ENCODE measurements at places on chromosomes 7 and 10. TPM values are rescaled to one million over a fixed set of nuclear protein-coding genes. Genes with fewer than 3 reads are reported as not detected.

GRCh38 chr10:11162828-11163599 lies 145.3 kb downstream of the CELF2 start:
- no peak for DNase-seq

DNA sequence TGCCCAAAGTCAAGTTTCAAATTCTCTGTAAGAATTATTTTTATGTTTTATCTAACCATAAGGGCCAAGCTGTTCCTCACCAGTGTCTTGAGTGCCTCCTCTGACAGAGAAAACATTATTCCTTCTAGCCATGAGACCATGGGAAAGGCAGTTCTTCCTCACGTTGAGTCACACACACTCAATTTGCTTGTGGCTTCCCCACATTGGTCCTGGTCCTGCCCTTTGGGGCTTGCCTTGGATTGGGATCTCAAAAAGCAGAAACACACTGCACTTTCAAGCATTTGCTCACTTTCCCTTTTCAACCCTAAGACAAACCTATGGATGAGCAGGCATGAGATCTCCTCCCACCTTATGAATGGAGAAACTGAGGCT lies 248.3 kb upstream of the IGFBP3 start:
- DNase-seq = no peak

- DNase-seq = peak; percentile 94
These were observed 82.1 kb downstream of the SLC37A3 start for GRCh38 chr7:140316165-140316661.

GRCh38 chr10:79052291-79053080 lies 16.3 kb upstream of the ZMIZ1 start:
- DNase-seq = peak; percentile 90

- peak; percentile 78 for DNase-seq
These were observed 5.8 kb downstream of the PWWP2B start for GRCh38 chr10:132402781-132403241.

GRCh38 chr7:81926-82756 lies 110.2 kb upstream of the FAM20C start:
- peak; percentile 73 for DNase-seq

DNA sequence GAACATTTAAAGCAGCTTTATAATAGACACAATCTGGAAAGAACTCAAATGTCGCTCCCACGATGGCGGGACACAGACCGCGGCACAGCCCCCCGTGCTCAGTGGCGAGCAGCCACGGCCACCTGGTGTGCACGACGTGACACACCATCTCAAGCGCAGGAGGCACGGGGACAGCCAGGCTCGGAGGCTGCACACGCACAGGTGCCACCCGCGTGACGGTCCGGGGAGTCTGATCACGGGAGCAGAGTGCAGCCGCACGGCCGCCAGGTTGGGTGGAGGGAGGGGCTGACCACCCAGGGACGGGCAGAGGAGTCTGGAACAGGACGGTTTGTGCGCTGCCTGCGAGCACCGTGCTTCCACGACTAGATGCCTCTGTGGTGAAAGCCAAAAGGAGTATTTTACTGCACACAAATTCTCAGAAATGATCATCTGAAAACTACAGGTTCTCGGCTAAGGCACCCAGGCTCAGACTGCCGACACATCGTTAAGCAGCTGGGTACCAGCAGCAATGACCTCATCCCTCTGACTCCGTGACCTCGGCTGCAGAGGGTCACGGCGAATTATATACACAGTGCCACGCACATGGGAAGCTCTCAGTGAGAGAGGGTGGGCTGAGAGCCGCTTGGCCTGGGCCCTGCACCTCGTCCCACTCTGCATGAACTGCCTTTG lies 7.5 kb upstream of the GPER1 start:
- DNase-seq = no peak

- DNase-seq = peak; percentile 68
These were observed 92.8 kb upstream of the PPIF start for GRCh38 chr10:79254333-79255006.

- no peak for DNase-seq
These were observed 25.1 kb downstream of the SNX8 start for GRCh38 chr7:2289111-2289586.

- DNase-seq = no peak
These were observed 36.1 kb downstream of the ETV1 start for GRCh38 chr7:13953368-13953767.

GRCh38 chr7:41445946-41446345 lies 256.9 kb downstream of the INHBA start:
- DNase-seq = no peak

GRCh38 chr7:34108165-34108564 lies 202.8 kb downstream of the BMPER start:
- no peak for DNase-seq

DNA sequence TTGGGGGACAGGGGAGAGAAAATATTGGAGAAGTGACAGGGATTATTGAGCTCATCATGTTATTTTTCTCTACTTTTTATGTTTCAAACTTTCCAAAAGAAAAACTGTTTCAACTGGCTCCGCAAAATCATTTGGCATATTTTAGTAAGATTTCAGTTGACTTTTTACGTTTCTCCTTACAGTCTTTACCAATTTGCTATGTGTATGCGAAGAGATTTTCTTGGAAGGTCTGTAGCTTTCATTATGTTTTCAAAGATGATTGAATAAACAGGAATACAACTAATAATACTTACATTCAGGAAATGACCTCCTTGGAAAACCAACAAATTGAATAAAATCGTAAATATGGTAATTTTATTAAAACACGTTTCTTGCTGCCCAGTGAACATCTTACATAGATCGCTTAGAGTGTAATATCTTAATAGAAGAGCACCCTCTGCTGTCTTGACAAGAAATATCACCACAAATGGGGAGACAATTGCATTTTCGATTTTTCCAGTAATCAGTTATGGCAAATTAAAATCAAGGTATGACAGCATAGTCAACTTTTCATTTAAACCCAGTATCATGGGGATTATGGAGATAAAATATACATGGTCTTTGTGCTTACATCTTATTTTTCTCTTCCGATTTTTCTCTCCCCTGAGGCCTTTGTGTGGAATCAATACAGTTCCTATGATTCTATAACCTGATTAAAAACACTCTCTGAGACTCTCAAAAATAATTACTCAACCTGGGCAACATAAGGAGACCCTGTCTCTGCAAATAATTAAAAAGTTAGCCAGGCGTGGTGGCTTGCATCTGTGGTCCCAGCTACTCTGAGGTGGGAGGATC lies 43.1 kb downstream of the MBL2 start:
- DNase-seq = no peak

DNA sequence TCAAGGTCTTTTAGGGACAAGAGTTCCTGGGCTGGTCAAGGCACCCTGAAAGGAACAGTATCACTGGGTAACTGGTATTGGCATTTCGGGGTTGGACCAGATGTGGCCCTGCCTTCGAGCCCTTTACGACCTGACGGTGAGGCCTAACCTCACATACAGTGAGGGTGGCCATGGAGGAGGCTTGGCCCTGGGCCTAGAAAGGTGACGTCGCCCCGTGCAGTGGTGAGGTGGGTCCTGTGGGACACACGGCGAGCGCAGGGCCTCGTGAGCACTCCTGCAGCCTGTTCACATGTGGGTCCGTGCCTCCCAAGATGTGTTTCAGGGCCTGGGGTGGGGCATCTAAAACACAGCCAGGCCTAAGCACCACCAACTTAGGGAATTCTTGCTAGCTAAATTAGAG lies 36.1 kb downstream of the CRHR2 start:
- DNase-seq = peak; percentile 35

DNA sequence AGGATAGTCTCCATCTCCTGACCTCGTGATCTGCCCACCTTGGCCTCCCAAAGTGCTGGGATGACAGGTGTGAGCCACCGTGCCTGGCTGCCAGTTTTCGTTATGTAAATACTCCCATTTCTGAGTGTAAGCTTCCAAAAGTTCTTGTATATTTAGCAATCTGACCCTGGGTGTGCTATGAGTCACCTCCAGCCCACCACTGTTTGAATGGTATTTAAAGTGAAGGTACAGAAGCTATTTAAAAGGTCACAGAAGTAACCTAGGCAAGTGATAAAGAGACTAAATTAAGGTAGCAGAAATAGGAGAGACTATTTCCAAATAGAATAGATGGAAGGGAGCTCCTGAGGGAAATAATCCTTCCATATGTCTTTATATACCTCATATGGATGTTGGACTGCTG lies 3.9 kb upstream of the ANKRD7 start:
- no peak for DNase-seq

- no peak for DNase-seq
These were observed 430.9 kb downstream of the ACTR3B start for GRCh38 chr7:153190452-153190851.

DNA sequence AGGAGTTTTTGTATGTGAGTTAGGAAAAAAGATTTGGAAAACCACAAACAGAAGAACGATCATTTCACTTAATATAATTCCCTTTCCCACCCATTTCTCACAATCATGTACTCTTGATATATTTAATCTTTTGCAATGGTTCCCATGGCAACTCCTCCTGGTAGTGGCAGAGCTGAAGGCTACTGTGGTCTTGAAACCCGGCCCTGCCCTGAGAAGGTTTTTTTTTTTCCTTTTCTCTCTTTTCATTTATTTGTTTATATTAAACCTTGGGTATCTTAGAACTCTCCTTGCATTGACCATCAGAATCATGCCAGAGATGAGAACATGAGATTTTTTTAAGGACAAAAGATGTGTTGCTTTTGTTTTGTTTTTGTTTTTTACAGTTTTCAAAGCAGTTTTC lies 566.1 kb upstream of the NRP1 start:
- DNase-seq = no peak

- DNase-seq = no peak
These were observed 7.7 kb downstream of the ZNF33B start for GRCh38 chr10:42630537-42631134.

GRCh38 chr10:117675514-117676055 lies 133.0 kb downstream of the EMX2 start:
- no peak for DNase-seq

DNA sequence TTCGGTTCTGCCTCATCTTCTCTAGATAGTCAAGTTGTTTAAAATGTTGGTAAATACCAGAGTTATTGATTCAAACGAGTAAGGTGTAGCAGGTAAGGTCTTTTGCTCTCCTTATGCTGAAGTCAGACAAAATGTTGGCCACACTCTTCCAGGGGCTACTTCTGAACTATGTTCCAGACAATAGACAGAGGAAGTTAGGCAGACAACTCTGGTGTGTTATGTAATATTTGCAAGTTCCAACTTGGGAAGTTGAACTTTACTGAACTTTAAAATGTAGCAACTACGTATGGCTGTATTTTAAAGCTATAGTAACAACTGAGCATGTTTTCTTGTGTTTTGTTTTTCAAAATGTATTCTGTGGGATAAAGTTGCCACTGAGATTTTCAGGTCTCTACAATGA lies 125.7 kb upstream of the NEBL start:
- DNase-seq = no peak

DNA sequence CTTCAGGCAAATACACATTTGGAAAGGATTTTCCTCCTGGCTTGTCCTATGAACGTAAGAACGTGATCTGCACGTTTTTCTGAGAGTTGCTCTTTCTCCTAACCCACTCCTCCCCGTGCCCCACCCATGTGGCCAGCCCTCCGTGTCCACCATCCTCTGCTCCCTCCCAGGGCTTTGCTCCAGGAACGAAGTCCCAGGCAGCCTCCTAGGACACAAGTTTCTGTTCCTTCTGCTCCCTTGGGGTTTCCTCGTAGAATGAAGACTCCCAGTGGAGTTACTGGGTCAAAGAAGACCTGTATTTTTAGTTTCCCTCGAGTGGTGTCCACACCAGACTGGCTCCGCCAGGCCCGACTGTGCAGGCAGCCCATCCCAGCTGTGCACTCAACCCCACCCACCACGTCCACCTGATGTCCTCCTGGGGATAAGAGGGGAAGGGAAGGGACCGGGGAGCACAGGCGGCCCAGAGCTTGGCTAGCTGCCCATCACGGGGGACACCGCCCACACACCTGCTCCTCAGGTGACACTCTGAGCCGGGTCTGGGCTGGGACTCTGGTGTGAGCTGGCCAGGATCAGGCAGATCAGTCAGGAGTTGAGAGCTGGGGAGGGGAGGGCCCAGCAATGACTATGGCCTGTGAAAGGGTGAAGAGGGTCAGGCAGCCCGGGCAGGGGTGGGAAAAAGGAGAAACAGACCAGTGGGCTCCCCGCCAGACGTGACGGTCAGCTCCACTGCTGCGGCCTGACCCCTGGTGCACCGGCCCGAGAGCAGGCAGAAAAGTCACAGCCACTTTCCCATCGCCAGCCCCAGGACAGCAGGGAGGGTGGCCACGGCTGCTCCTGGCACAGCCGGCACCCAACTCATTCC lies 54.3 kb upstream of the PPP2R2D start:
- peak; percentile 63 for DNase-seq

- peak; percentile 73 for DNase-seq
These were observed 442 bp downstream of the ANKRD2 start for GRCh38 chr10:97573021-97573420.

DNA sequence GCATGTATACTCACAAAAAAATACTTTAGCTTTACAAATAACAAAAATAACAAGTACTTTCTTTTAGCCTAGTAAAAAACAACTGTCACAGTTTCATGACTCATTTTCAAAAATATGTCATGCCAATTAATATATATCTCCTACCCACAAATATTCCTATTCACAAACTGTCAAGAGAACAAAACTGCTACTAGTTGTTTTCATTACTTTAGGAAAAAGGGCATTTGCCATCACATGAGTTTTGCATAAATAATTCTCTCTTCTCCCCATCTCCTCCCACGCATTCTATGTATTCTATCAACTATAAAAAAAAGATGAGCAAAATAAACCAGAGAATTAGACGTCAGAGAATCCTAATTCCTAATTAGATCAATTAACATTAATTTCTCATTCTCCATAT lies 87.6 kb downstream of the PIP4K2A start:
- no peak for DNase-seq

SUV39H2 gene
- 6.9 TPM for total RNA-seq

C7orf33 gene
- not detected for total RNA-seq

ZP3 gene
- total RNA-seq = 3.5 TPM

NXPH1 gene
- not detected for total RNA-seq

ANKRD7 gene
- 1.8 TPM for total RNA-seq

WAPL gene
- total RNA-seq = 46.0 TPM

KAZALD1 gene
- 30.1 TPM for total RNA-seq

ZFAND2A gene
- total RNA-seq = 11.8 TPM

SEM1 gene
- total RNA-seq = 21.5 TPM

WASHC2A gene
- 98.8 TPM for total RNA-seq

MKRN1 gene
- 71.6 TPM for total RNA-seq

ORC5 gene
- 22.1 TPM for total RNA-seq

WNT2 gene
- under 0.01 TPM for total RNA-seq

TMEM176B gene
- total RNA-seq = not detected
